NCI-H82 (cell line): ENCODE measurements at places on chromosomes 1 and 21.
A peak's percentile ranks its signal among the peaks of the same experiment; 100 is the strongest.

DNA sequence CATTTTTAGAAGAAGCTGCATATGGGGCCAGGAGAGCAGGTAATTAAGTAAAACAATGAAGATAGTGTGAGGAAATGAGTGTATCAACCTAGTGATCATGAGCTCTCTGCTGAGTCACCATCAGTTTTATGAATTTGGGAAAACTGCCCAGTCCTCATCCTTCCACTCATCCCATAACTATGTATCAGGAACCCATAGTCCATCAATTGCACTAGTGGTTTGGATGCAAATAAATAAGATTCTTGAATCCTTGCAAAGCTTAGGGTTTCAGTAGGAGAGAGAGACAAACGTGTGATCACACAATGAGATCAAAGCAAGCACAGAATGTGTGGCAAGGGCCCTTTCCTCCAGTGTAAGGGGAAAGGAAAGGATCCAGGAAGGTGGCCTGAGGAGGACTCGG, 145.6 kb downstream of the ZZZ3 start:
- no peak for DNase-seq

DNA sequence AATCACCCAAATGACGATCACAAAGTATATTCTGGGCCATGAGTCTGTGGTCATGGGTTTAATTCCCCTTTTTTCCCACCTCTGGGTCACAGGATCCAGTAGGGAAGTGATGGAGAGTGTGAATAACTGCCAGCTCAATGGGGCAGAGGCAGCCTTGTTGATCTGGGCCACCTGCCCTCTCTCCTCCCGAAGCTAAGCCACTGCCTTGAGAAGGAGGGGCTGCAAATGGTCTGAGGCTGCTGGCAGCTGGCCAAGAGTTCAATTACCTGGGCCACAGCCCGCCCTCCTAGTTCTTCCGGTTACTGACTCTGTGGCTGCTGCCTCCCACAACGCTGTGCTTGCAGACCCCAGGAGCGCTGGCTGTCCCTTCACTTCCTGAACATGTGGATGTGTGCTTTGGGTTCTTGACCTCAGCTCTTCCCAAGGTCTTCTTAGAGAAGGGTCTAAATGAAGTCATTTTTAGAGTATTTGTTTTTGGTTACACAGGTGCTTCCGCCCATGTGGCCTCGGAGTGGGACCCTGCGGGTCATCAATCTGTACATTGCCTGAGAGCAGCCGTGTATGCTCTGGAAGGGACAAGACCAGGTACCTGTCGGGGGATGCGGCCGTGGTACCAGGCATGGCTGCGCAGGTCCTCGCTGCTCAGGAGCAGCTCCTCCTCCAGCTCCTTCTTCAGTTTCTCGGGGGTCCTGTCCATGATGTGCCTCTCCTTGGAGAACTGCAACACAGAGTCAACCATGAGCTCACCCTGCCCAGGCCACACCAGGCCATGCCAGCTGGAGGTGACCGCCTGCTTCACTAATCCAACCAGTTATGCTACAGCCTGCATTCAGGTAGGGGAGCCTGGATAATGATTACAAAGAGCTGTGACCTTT, 89.7 kb downstream of the BCAR3 start:
- DNase-seq: peak; percentile 98

DNA sequence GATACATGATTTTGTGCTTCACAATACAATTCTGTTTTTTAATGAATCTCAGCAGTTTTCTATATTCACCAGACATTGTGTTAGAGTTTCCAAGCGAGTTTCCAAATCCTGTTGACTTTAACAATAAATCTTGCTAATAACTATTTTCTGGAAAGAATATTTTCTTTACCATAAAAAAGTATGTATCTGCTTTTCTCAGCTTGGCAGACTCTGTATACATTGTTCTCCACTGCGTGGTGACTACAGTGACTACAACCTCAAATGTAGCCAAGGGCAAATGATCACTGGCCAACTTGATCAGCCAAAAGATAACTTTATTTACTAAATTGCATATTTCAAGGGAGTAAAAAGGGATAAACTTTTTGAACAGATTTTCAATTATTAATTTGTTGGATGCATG, 325.9 kb upstream of the ADAMTS5 start:
- DNase-seq: no peak

- peak; percentile 50 for DNase-seq
Observed at GRCh38 chr1:19438516-19439195, 46.7 kb downstream of the CAPZB start.

- DNase-seq: no peak
Observed at GRCh38 chr1:35190784-35191183, 2.2 kb downstream of the SFPQ start.

DNA sequence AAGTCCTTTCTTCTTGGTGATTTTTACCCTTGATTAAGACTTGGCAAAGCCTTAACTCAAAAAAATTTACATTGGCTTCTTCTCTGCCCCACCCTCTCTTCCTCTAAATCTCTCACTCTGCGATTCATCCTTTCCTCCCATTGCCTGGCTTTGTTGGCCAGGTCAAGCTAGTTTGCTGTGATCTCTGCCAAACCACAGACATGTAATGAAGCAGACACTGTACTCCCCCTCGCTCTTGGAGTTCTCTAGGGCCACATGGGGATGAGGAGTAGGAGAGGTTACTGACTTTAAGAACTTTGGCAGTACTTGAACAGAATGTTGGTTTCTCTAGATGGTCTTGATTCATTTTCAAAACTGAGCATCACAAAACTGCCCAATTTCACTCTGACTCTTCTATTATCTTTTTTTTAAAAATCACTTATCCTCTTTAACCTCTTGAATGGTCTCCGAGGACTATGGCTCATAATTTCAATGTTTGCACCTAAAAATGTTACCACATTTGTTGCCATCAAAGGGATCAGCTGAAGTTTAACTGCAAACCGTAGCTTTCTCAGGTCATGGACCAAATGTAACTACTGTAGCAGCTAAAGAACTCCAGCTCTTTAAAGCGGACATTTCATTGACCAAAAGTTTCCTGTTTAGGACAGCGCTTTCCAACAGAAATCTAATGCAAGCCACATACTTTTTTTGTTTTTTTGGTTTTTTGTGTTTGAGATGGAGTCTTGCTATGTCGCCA, 62.7 kb upstream of the IPO9 start:
- no peak for DNase-seq

DNA sequence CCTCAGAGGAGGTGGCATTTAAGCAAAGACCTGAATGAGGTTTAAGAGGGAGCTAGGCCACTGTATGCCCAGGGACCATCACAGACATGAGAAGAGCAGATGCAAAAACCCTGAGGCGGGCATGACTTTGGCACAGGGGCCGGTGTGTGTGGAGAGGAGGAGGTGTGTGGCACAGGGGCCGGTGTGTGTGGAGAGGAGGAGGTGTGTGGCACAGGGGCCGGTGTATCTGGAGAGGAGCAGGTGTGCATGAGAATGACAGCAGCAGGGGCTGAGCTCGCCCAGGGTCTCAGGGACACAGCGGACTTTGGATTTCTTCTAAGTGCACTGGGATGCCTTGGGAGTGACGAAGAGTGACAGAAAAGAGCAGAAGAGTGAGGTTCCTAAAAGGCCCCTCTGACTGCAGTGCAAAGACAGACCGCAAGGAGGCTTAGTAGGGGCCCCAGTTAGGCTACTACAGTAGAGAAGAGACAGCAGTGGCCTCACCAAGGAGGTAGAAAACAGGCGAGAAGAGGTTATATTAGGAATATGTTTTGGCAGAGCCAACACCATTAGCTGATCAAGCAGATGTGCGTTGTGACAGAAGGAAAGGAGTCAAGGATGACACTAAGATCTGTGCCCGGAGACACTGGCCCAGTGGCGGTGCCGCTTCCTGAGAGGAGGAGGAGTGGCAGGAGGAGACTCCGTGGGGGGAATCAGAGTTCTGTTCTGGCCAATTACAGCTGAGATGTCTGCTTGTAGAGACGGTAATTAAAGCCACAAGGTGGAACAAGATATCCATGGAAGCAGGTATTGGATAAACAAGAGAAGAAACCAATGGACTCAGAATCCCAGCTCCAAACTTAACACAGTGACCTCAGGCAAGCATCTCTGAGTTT, 18.4 kb downstream of the ZBTB17 start:
- DNase-seq: peak; percentile 39

- DNase-seq: no peak
Observed at GRCh38 chr1:209241487-209241886, 342.0 kb upstream of the CAMK1G start.

DNA sequence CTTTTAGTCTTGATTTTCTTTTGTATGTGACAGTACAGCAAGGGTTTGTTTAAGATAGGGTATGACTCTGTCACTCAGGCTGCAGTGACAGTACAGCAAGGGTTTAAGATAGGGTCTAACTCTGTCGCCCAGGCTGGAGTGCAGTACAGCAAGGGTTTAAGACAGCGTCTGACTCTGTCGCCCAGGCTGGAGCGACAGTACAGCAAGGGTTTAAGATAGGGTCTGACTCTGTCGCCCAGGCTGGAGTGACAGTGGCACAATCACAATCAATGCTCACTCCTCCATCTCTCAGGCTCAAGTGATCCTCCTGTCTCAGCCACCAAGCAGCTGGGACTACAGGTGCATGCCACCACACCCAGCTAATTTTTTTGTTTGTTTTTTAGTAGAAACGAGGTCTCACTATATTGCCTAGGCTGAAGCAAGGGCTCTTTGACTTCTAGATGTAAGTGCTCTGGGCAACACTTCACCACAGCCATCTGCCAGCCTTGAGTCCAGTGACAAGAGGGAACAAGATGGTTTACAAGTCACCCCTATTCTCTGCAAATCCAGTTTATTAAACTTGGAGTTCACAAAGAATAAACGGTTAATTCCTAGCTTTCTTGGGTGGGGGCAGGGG, 965 bp upstream of the SH2D5 start:
- peak; percentile 66 for DNase-seq

DNA sequence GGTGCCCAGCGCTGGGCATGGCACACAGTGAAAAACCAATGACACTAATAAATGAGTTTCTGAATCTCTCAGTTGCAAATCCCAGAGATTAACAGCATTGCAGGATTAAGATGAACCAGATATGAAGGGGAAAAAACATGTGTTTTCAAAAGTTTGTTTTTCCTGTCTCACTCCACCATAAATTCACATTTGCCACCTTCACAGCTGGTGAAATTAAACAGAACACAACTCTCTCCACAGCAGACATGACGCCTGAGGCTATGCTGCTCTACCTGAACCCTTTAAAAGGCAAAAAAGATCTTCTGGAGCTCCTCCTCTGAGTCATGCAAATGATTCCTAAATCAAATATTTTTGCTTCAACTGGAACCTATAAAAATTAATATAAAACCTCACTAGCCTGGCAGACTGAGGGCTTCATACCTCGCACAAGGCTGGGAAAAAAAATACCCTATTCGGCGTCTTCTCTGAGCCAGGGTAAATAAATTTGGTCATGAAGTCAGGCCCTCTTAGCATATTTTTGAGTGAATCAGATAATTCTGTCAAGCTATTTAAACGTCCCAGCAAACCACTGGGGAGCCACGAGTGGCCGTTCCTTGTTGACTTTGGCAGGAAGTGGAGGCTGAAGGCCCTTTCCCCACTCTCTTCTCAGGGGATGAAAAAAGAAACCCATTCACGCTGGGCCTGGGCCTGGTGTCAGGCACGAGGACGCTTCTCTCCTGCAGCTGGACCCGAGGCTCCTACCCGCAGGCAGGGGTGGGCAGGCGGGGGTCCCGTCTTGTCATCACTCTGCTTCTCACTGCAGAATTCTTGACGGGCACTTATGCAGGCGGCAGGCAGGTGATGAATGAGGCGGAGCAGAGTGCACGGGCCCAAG, 53.0 kb downstream of the DMRTB1 start:
- DNase-seq: no peak

- no peak for DNase-seq
Observed at GRCh38 chr21:39313042-39313570, 326 bp downstream of the BRWD1 start.

GRCh38 chr1:101005183-101005582, 20.4 kb downstream of the DPH5 start:
- DNase-seq: no peak

- DNase-seq: peak; percentile 61
Observed at GRCh38 chr1:206658264-206658980, 23.1 kb downstream of the DYRK3 start.

DNA sequence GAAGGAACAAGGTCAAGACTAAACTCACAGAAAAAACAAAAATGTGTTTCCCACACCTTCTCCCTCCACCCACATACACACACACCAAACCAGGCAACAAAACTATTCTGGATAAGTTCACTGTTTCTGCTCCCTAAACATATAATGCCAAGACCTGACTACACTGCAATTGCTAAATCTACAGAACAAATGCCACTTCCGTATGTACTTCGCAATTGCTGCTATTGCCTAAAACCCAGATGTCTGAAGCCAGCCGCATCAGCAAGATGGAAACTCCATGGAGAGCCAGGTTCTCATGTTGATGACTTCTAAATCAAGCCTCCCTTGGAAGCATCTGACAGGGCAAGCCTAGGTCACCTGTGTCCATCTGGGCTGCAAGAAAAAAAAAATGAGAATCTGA, 8.3 kb upstream of the AIM2 start:
- no peak for DNase-seq

DNA sequence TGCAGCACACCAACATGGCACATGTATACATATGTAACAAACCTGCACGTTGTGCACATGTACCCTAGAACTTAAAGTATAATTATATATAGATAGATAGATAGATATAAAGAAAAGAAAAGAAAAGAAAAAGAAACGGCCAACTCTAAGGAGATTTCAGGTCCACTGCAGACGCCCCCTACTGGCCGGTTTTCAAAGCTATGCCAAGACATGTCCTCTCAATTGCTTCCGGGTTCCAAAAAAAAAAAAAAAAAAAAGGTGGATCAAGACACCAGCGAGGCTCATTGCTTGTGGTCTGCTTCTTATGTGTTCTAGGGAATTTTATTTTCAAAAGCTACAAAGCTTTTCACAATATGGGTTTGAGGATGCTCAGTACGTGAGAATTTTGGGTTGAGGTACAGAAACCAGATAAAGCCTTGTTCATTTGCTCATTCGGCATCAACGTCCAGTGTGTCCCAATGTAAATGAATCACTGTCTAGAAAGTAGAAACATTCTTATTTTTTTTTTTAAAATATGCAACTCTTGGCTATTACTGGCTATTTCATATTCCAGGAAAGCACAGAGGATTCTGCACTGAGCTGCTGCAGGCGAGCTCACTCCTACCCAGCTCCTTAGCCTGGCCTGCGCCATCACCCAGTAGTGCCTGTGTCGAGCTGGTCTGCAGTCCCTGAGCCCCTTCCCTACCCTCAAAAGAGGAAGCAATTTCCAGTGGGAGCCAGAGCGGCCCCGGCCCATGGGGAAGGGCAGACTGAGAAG, 643.0 kb downstream of the KIF26B start:
- DNase-seq: peak; percentile 60

DNA sequence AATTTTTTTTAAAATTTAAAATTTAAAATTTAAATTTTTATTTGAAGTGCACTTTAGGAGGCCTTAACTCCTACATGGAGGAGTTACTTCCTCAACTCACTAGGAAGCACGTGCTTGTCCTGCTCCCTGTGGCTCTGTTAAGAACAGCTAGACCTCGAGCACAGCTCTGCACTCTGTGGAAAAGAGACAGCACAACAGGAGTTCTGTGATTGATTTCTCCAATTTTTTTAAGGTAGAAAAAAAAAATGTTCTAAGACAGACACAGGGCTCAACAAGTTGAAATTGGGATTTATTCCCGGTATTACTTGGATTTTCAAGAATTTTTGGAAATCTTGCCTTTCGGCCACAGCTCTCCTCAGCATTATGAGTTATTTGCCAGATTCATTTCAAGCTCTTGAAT, 356.6 kb upstream of the LYPLAL1 start:
- DNase-seq: peak; percentile 57
